ENCODE measurements at places on chromosomes 4 and X. TPM values are rescaled to one million over a fixed set of nuclear protein-coding genes. Genes with fewer than 3 reads are reported as not detected.
A peak's percentile ranks its signal among the peaks of the same experiment; 100 is the strongest.

LNX1 gene
- total RNA-seq: 18.7 TPM

CFP gene
- total RNA-seq: 0.60 TPM

CXCL6 gene
- total RNA-seq: not detected

CFI gene
- total RNA-seq: 4.1 TPM

KIT gene
- total RNA-seq: 18.1 TPM

SGMS2 gene
- 128 TPM for total RNA-seq

TMSB15B gene
- not detected for total RNA-seq

SOX3 gene
- not detected for total RNA-seq

- DNase-seq: no peak
Measured at GRCh38 chr4:24991015-24991414, 39.7 kb downstream of the LGI2 start.

- no peak for DNase-seq
Measured at GRCh38 chr4:127463883-127464282, 168.9 kb upstream of the INTU start.

DNA sequence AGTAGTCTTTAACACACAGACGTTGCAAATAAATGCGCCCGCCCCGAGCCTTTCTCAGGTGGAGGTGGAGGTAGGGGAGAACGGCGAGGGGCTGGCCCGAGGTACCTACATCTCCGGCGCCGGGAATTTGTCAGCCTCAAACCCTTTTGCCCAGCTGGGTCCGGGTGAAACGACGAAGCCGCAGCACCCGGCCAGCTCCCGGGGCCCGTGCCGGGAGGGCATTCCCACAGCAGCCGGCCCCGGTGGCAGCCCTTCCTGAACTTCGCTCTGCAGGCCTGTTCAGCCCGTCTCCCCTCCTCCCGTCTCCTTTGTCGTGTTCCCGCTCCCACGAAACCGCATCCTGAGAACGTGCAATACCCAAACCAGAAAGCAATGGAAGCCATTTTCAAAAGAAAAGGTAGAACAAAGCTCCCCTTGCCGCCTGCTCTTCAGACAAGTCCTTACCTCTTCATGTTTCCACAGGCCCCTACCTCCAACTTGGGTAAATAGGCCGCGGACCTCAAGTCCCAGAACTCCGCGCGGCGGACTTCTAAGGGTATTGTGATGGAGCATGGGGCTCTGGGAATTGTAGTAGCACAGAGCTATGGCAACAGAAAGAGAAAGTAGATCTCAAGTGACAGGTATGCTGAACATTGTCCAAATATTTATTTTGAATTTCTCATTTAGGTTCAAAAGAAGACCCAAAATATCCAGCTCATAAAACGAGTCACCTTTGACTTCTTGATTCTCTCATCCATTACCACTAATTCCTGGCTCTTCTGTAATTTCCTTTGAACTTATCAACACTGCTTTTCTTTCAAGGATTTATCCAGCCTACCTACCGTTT lies at the start of gene RBM41:
Gene RBM41 (minus strand): TSS at position 501 of the 826 bp plus-strand sequence. CDS start 49 bp downstream, at position 452.
- DNase-seq: peak; percentile 81

- DNase-seq: peak; percentile 33
Measured at GRCh38 chr4:89836897-89837384, at the start of gene SNCA. SNCA (minus strand) TSS chr4:89837161; CDS start chr4:89835667, 1,494 bp downstream.

DNA sequence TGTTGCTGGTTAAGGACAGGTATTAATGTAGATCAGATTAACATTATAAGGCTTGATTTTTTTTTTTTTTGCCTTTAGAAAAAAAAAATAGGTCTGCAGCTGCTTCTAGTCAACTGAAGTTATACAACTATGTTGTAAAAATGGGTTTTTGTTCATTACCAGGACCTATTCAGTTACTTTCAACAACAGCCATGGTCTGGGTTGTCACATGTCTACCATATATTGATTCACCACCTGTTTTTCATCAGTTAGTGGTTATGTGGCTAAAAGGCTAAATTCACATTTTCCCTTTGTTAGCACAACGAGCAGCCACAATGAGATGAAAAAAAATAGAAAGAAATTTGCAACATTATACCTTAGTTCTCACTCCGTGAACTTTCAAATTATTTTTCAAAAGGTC lies 45.5 kb downstream of the GLRB start:
- DNase-seq: no peak

DNA sequence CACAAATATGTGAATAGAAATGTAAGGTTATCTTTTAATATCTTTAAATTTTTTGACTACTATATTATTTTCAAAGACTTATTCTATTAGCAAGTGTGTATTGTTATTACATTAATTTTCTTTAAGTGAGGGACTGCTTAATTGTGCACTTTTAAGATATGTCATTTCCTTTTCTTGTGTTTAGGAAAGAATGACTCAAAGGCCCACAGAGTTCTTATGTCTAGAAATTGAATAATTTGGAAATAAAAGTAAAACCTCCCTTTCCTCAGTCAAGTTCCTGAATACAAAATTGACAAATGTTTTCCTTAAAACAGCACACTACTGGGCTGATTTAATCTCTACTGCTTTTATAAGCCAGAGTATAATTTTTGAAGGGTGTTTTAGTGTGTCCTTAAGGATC lies 169.7 kb downstream of the TMEM47 start:
- DNase-seq: no peak
